Upper lobe of left lung (tissue), 6 donors: ENCODE measurements at places on chromosomes 4 and X. TPM values are rescaled to one million over a fixed set of nuclear protein-coding genes. Genes with fewer than 3 reads are reported as not detected.

Gene HDX
- total RNA-seq = 2.5 TPM

Gene UGT2B17
- not detected for total RNA-seq

Gene RPL39
- total RNA-seq = 1,204 TPM

DNA sequence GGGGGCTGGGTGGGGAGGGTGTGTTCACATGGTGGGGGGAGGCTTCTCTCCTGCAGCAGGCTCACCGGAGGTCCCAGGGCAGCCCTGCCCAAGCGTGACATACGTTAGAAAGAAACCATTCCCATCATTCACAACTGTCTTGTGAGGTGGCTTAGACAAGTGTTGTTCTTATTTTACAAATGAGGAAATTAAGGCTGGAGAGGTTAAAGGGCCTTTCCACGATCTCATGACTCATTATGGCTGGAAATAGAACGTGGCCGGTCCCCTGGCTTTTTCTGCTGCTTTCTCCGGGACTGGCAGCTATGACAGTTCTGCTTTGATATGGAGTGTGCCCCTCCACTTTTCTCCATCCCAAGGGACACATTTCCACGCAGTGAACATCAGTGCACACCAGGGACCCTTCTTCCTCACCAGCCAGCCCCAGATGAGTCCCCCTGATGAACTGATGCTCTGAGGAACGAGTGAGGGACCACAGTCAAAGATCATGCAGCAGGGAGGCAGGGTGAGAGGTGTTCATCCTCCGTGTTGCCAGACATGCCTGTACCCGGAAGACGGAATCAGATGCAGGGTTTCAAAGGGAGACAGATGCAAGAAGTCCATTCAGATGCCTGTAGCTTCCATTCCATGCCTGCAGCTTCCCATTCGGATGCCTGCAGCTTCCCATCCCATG lies 64.0 kb upstream of the ACSL1 start:
- peaks cover 2% of the 10 kb centered on the region for H3K4me1 ChIP-seq
- no peak for DNase-seq
- H3K27me3 ChIP-seq = no peaks in the 10 kb centered on the region
- no peak overlapping the region for H3K4me3 ChIP-seq
